ENCODE measurements at places on chromosomes 3 and 15.

DNA sequence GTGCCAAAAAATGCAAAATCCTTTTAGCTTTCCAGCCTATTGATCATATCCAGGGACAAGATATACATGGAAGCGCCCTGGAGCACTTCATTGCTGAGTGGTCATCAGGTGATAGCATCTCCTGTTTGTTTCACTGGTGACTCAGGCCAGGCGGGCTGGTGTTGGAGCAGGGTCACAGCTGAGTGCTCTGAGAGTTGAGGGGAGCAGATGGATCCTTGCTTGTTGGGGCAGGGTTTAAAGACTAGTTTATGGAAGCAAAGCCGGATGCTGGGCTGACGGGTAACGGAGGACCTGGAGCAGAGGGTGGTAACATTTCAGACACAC, 405.0 kb upstream of the TPM1 start:
- no peak for DNase-seq

DNA sequence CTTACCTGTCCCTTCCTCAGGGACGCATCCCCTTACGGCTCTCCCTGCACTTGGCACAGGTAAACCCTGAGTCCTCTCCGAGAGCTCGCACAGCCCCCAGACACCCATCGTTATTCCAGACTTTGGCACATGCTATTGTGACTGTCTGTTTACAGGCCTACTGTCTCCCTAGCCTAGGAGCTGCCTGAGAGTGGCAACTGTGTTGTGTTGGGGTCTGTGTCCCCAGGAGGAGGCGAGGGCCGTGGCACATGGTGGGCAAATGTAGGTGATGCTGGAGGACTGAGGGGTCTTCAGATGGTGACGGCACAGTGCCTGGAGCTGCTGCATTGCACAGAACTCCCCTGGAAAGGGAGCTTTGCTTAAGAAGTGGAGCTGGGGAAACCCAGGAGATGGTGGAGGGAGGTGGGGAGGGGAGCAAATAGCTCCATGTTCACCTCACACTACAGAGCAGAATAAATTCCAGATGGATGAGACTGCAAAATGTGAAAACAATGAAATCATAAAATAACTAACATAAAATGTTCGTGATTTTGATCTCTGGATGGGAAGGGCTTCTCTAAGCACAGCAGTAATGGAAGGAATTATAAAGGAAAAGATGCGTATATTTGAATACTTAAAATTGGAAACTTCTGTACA, 96.5 kb downstream of the SMAD6 start:
- DNase-seq = no peak

- no peak for DNase-seq
Measured at GRCh38 chr3:52721002-52721729, 15.3 kb downstream of the SPCS1 start.

- no peak for DNase-seq
Measured at GRCh38 chr3:112519424-112520001, 20.2 kb upstream of the BTLA start.

GRCh38 chr3:66103729-66104128, 65.0 kb upstream of the MAGI1 start:
- no peak for DNase-seq

- no peak for DNase-seq
Measured at GRCh38 chr3:28291577-28291976, 50.2 kb downstream of the CMC1 start.

DNA sequence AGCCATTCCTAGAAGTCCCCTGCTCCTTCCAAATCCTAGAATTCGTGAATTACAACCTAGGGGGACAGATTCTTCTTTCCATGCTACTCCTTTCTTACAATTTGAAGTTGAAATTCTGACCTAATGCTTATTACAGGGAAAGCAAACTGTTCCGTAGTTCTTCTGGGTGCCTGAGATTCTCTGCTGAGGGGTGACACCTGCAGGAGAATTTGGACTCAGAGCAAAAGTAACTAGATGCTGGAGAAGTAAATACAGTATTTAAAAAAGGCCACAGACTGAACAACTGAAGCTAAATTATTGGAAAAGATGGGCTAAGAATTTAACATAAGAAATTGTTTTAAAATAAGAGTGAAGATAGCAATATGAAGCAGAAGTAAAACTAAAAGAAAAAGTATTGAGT, 37.9 kb downstream of the ACAD9 start:
- no peak for DNase-seq

DNA sequence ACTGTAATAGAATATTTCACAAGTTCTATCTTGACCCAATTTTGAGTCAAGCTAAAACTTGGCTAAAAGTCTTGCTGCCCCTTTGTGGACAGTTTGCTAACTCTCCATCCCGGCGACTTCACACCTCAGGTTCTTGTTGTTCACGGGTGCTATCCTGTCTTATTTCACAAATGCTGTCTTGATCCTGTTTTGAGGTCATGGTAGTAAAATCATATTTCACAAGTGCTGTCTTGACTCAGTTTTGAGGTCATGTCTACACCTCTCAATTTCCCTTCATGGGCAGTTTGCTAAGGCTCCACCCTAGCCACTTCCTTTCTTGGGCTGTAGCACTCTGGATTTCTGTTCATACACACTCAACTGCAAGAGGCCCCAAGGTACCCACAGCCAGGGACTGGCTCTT, 45.0 kb upstream of the GK5 start:
- no peak for DNase-seq

GRCh38 chr3:10768708-10769394, 47.2 kb upstream of the SLC6A11 start:
- no peak for DNase-seq

GRCh38 chr3:120555657-120556509, 40.3 kb upstream of the NDUFB4 start:
- no peak for DNase-seq

DNA sequence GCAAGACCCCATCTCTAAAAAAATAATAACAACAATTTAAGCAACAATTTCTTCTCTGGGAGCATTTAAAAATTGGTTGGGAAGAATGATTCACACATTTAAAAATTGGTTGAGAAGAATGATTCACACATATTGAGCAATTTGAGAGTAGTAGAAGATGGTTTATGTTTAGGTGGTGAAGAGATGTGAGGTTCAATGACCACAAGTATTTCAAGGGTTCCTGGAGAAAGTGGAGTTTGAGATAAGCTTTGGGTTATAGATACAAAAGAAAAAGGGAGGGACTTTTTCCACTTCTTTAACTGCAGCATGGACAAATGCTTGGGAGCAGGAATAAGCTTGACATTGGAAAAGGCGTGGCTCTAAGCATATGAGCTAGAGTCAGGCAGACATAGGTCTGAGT, 145.7 kb upstream of the NPHP3 start:
- no peak for DNase-seq

DNA sequence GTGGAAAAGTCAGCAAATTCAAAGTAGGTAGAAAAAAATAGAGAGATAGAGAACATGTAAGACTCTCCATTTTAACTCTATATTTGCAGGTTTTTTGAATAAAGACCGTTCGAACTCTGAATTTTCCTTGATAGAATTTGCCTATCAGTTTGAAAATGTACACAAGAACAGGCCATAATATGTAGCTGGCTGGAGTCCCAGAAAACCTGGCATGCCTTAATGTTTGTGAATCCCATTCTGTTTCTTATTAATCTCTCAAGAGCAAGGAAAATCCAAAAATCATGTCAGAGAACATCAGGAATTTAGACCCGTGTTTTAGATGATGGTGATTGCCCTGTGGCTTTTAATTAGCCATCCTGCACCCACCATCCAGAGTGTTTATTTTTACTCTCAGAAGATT, 7.2 kb upstream of the CFAP161 start:
- DNase-seq = no peak

DNA sequence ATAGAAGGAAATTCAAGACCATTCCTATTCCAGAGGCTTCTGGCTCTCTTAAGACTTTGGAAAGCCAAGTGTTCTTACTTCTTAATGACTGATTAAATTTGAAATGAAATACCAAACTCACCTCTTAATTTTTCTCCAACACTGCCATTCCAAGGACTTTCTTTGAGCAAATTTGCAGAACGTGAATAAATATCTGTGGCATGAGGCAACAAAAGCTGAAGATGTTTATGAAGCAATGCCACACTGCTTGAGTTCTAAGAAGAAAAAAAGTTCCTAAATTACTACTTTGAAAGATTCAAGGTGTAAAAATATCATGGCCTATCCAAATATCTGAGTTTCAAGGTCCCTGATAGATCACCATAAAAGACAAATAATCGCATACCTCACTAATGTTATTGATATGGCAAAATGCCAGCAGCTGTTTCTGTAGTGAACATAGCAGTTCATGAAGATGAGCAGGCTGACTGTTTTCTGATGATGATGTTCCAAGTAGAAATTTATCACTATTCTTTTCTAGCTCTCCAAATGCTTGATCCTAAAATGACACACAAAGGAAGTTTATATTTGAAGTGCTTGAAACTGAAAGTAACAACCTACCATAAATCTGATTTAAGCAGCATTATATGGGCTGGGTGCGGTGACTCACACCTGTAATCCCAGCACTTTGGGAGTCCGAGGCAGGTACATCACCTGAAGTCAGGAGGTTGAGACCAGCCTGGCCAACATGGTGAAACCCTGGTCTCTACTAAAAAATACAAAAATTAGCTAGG, 104.4 kb downstream of the HERC1 start:
- no peak for DNase-seq

DNA sequence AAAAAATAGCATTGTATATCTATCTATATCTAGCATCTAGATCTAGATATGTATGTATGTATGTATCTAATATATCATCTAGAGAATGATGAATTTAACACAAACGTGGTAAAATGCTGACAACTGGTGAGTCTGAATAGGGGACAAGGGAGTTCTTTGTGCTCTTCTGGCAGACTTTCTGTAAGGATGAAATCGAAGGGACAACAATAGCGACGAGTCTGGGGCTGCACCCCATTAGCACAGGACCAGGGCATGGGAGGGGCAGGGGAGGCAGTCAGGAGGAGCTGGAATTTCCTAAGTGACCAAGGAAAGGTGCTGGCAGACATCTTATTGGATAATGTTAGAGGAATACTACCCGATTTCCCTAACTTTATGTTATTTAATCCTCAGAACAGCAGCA, 7.9 kb downstream of the CCR1 start:
- DNase-seq = no peak

DNA sequence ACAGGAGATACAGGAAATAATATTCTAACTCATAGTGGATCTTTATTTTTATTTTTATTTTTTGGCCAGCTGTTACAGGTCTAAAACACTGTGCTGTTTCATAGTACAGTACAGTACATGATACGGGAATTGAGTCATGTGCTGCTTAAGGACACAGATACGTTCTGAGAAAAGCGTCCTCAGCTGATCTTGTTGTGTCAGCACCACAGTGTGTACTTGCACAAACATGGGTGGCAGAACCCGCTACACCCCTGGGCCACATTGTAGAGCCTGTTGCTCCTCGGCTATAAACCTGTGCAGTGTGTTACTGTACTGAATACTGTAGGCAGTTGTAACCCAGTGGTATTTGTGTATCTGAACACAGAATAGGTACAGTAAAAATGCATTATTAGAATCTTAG, 183.4 kb downstream of the OR4M2 start:
- DNase-seq = no peak

DNA sequence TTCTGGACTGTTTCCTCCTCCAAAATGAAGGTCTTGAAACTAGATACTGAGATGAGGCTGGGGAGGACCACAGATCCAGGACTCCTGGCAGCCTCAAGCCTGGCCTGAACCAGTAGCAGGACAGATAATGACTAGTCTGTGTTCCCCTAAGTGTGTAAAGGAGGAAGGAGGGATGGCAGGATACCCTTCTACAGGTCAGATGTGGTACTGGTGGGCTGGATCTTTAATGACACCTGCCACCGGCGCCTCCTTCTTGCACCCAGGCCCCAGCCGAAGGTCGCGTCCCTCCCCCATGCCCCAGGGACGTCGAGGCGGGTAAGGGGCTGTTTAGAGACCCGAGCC, 556 bp downstream of the USP19 start:
- DNase-seq = no peak

DNA sequence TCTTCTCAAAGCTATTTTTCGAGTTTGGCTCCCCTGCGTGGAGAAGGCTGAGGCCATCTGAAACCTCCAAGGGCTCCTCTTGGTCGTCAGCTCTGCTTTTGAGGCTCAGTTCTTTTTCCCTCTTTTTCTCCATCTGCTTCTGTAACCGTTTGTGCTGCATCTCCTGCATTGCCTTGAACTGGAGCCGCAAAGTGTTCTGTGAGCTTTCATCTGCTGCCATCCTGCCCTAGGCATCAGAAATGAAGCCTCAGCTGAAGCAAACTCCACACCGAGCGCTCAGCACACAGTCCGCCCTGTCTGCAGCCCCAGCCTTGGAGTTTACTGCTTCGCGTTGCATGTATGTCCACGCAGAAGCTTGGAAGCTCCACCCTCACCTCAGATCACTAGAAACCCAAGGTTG, 14.9 kb downstream of the CCDC13 start:
- no peak for DNase-seq

GRCh38 chr3:52859686-52860423, 25.0 kb upstream of the MUSTN1 start:
- no peak for DNase-seq

- DNase-seq = no peak
Measured at GRCh38 chr3:119352863-119353527, 58.8 kb downstream of the ARHGAP31 start.

DNA sequence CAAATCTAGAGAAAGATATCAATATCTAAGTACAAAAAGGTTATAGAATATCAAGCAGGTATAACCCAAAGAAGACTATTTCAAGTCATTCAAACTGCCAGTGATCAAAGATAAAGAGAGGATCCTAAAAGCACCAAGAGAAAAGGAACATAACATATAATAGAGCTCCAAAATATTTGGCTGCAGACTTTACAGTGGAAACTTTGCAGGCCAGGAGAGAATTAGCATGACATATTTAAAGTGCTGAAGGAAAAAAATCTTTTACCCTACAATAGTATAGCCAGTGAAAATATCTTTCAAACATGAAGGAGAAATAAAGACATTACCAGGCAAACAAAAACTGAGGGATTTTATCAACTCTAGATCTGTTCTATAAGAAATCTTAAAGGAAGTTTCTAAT, 254.3 kb upstream of the ARHGEF26 start:
- DNase-seq = no peak

- no peak for DNase-seq
Measured at GRCh38 chr3:3160826-3161225, 18.7 kb downstream of the CRBN start.

DNA sequence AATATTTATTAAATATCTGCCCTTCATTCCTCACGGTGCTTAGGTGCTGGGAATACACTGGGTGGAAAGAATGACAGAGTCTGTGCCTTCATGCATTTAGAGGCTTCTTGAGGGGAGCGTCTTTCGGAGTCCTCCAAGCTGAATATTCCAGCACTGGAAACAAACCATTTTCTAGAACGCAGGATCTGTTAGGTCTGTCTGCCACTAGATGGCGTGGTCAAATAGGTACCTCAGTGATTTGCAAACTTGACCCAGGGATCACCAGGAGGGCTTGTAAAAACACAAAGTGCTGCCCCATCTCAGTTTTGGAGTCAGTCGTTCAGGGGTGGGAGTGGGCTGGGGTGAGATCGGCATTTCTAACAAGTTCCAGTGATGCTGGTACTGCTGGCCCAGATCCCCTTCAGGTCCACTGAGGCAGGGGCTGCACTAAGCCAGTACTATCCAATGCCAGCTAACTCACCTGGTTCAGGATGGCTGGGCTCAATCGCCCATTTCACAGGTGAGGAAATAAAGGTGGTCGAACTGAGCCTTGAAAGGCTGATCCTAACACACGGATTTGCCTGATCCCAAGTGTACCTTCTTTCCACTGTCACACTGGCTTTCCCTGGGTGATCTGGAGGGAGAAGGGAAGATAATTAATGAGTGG, 14.8 kb downstream of the ARNT2 start:
- DNase-seq = no peak
